Kidney epithelial cell (primary cell): ENCODE measurements at places on chromosomes 3 and 15.
A peak's percentile ranks its signal among the peaks of the same experiment; 100 is the strongest.

GRCh38 chr3:185084901-185085300, 68.0 kb downstream of the C3orf70 start:
- DNase-seq = no peak

GRCh38 chr3:115660646-115661337, 37.5 kb downstream of the GAP43 start:
- no peak for DNase-seq

DNA sequence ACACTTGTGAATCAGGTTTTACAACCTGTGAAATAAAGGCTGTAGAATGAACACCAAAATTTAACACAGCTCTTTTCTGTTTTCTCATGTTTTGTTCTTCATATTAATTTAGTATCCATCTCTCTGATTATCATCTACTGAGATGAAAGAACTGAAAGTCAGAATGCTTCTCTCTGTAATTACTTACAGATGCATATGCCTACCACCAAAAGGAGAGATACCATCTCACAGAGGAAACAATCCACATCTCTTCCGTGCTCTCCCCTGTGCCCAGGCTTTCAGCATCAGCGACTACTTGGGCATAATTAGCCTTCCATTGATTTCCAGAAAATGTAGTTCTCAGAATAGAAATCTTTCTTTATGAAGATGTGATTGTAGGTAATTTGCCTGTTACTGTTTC, 741.4 kb downstream of the GRM7 start:
- DNase-seq = no peak

GRCh38 chr3:30035935-30036567, 570.4 kb upstream of the TGFBR2 start:
- no peak for DNase-seq

DNA sequence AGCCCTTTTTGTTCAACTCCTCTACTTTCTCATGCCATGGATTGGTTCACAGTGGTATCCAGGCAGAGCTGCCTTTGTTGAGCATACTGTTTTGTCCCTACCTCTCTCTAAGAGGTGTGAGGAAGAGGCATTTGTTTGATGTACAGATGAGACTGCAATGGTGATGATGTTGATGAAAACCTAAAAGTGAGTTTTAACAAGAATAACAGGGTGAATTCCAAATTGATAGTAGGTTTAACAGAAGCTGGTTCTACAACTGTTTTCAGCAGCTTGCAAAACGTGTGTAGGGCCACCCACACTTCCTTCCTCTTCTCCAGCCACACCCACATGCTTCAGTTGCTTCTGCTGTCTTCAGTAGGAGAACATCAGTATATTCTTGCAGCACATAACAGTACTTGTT, 10.2 kb downstream of the SNRK start:
- DNase-seq = no peak

DNA sequence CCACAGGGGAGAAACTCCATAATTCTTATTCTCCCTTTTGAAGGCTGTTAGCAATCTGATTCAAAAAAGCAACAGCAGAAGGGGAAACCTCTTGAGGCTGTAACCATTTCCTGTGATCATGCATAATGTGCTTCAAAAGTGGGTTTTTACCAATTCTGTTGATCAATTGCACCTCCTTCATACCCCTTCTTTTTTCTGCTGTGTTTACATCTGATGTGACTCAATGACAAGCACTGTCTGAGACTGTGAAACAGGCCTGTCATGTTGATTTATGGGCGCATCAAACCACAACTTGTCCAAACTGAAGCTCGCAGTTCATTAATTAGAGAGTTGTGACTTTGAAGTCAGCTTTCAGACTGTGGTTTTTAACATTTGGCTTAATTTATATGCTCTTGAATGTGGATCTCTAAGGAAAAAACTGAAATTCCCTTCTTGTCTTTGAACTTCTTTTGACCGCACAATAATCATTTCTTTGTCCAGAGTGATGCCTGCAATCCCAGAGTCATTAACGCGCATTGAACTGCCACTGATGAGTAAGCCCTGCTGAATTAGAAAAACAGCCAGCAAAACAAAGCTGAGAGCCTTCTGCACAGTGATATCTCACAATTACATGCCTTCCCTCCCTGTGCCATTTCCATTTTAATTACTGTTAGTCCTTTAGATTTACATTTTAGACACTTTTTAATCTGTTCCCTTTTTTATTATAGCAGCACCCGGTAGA, 532.8 kb downstream of the FOXP1 start:
- peak; percentile 58 for DNase-seq

DNA sequence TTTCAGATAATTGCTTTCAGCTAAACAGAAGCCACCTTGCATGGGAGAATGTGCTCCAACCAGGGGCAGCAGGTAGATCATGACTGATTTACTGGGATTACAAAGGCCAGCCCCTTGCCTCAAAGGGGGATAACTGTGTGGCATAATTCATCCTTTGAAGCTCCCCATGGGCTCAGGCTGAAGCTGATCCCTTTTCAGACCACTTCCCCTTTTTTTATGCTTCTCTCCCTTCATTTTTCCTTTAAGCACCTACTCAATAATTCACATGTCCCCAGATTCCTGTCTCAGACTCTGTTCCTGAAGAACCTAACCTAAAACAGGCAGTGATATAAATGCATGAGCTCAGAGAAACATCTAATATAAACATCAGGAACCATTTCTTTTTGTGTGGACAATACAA, 8.2 kb upstream of the MYRIP start:
- no peak for DNase-seq

- no peak for DNase-seq
Observed at GRCh38 chr15:63134245-63134985, 12.8 kb downstream of the LACTB start.

GRCh38 chr3:48220746-48221145, 2.5 kb upstream of the CAMP start:
- no peak for DNase-seq
